ENCODE measurements at places on chromosomes 5 and 9. TPM values are rescaled to one million over a fixed set of nuclear protein-coding genes. Genes with fewer than 3 reads are reported as not detected.

GRCh38 chr5:24589566-24589965 is 55.2 kb downstream of the CDH10 start:
- no peak for DNase-seq

DNA sequence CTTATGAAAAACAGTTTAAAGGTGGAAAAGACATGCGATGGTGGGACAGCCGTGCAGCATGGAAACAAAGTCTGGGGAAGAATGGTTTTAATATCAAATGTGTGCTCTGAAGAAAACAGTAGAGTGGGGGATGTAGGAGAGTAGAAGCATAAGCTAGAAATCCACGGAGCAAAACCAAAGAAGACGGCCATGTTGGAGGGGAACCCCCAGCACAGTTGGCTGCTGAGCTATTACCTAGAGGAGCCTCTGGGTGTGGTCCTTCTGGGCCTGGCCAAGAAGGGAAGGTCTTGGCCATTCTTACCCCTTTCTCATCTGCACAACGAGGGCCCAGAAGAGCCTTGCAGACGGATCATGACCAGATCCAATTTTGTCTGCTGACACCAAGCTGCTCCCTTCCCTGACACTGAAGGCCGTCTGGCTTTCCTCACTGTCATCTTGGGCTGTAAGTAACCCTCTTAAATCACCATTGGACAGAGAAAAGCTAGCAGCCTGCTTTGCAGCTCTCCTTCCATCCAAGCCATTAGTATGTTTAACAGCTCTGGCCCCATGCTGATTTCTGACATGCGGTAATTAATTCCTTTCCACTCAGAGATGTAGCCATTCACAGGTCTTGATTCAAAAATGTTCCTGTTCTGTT is 189.5 kb downstream of the SEC61B start:
- DNase-seq, result no peak

- DNase-seq, result no peak
Measured at GRCh38 chr5:1506242-1507013, 17.3 kb downstream of the LPCAT1 start.

DNA sequence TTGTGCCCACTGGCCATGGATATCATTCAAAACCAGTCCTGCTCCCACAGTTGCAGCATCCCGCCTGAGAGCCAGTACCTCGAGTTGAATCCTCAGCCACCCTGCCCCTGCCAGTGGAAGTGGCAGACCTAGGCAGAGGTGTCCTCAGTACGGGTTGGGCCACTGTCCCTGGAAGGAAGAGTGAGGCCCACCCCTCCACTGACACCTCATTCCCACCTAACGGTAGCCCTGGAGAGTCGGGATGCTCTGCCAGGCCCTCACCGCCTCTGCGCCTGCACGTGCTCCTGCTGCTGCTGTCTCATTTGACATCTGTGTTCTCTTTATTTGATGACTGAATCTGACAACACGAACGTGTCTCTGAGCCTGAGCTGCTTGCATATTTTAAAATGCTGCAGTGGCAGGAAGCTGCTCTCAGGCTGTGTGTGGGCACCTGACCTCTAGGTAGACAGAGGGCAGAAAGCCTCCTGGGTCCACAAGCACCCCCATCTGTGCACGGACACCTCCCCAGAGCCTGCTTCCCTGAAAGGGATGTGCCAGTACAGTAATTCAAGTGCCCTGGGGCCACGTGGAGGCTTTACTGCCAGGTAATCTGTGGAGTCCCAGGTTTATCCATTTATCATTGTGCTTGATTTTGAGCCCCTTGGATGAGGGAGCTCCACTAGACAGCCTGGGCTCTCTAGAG is 194.7 kb downstream of the CACNA1B start:
- peak; percentile 8 for DNase-seq

IFNK gene
- not detected for polyA plus RNA-seq

DNA sequence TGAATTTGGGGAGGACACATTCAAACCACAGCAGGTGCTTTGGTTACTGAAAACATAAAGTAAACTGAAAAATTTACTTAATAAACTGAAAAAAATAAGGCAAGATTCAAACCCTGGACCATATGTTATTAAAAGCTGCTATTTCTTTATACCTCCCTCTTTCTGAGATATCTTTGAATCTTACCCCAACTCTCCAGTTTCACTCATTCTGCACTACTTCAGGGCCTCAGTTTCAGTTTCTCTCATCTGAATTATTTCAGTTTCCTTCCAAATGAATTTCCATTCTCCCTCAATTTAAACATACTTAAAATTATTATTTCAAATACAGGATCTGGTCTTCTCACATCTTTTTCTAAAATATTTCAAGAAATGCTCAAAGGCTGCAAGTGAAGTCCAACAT is 4.9 kb upstream of the OXCT1 start:
- no peak for DNase-seq

- no peak for DNase-seq
Measured at GRCh38 chr9:117044241-117044640, 357.1 kb downstream of the TRIM32 start.
